ENCODE measurements at places on chromosomes 5 and 9. TPM values are rescaled to one million over a fixed set of nuclear protein-coding genes. Genes with fewer than 3 reads are reported as not detected.

GRCh38 chr5:38660194-38660668 lies 103.8 kb upstream of the LIFR start:
- no peak for DNase-seq

HK3 gene
- 869 TPM for polyA plus RNA-seq

GRCh38 chr9:99753436-99753835 lies 68.2 kb upstream of the NR4A3 start:
- DNase-seq: no peak

DNA sequence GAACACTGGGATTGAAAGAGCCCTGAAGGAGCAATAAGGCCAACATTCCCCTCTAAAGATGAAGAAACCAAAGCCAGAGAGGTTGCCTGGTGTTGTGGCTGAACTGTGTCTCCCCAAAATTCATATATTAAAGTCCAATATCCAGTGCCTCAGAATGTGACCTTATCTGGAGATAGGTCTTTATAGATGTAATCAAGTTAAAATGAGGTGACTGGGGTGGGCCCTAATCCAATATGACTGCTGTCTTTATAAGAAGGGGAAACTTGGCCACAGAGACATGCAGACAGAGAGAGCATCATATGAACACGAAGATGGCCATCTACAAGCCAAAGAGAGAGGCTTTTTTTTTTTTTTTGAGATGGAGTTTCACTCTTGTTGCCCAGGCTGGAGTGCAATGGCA lies 66.9 kb upstream of the PLPP1 start:
- no peak for DNase-seq

GRCh38 chr5:54696346-54696745 lies 178.8 kb downstream of the SNX18 start:
- no peak for DNase-seq

PHF19 gene
- 61.0 TPM for polyA plus RNA-seq

DNA sequence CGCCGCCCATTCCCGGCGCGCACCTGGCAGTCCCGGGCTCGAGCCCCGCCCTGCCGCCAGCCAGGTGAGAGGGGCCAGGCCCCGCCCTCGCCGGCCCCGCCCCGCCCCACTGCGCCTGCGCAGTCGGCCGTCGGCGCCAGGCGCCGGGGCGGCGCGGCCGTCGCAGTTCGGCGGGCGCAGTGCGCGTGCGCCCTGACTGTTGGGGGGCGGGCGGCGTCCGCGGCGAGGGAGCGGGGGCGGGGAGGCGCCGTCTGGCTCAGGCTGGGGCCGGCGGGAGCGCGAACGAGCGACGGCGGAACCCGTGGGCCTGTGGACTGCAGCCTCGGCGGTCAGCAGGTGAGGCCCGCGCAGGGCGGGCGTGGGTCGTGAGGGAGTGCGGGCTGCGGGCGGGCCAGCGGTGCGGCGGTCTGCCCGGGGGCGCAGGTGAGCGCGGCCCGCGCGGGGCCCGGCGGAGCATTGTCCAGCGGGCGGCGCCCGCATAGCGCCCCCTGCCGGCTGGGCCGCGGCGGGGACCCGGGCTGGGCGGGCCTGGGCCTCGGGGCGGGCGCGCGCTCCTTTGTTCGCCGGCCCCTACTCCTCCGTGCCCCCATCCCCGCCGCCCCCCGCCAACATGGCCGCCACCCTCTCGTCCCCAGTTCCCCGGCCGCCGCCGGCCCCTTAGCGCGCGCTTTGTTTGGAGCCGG lies at the start of gene SPIN1:
SPIN1 (plus strand) TSS at position 242 of the 683 bp plus-strand sequence. CDS start 38,096 bp downstream, outside the sequence.
- DNase-seq: peak; percentile 62

GMCL2 gene
- polyA plus RNA-seq: not detected

NIM1K gene
- polyA plus RNA-seq: not detected

PCDHB9 gene
- not detected for polyA plus RNA-seq

DNA sequence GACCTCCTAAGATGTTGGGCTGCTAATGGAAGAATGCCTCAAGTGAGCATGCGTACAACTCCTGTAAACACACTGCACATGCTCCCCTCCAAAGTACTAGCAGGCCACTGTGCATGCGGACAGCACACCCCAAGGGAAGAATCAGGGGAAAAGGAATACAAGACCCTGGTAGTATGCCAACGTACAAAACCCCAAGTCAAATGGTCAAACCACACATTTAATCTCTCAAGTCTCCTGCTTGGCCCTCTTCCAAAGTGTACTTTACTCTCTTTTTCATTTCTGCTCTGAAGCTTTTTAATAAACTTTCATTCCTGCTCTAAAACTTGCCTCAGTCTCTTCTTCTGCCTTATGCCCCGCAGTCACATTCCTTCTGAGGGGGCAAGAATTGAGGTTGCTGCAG lies 466.4 kb downstream of the DMRTA1 start:
- DNase-seq: no peak

GRCh38 chr9:33029231-33029786 lies 4.2 kb downstream of the DNAJA1 start:
- DNase-seq: peak; percentile 90

TAL2 gene
- not detected for polyA plus RNA-seq

GRCh38 chr5:80254767-80255430 lies 949 bp downstream of the SERINC5 start:
- no peak for DNase-seq

GRCh38 chr9:72149231-72149975 lies at the start of gene GDA:
GDA (plus strand) TSS chr9:72149440; CDS start chr9:72149560, 120 bp downstream.
- DNase-seq: no peak

ACTBL2 gene
- polyA plus RNA-seq: not detected

- no peak for DNase-seq
Observed at GRCh38 chr9:75599126-75599525, 291.3 kb upstream of the PCSK5 start.

DNA sequence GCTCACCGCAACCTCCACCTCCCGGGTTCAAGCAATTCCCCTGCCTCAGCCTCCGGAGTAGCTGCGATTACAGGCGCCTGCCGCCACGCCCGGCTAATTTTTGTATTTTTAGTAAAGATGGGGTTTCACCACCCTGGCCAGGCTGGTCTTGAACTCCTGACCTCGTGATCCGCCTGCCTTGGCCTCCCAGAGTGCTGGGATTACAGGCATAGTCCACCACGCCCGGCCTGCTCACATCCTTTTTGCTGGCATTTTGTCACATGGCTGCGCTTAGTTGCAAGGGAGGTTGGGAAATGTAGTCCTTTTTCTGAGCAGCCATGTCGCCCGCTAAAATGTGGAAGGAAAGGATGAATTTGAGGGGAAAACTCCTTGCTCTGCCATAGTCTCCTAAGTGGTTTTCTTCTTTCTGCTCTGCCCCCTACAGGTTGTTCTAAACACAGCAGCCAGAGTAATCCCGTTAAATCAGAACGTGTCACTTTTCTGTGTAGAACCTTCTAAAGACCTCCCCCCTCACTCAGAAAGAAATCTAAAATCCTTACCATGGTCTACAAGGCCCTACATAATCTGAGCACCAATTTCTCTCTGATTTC lies 57.8 kb upstream of the HSPA9 start:
- peak; percentile 83 for DNase-seq

PPP3R2 gene
- polyA plus RNA-seq: 0.11 TPM

GRCh38 chr5:171454549-171454948 lies 35.1 kb downstream of the FGF18 start:
- no peak for DNase-seq

MED10 gene
- polyA plus RNA-seq: 47.8 TPM

DOCK2 gene
- 140 TPM for polyA plus RNA-seq

LECT2 gene
- not detected for polyA plus RNA-seq
